ENCODE measurements at places on chromosomes 7 and 10.

DNA sequence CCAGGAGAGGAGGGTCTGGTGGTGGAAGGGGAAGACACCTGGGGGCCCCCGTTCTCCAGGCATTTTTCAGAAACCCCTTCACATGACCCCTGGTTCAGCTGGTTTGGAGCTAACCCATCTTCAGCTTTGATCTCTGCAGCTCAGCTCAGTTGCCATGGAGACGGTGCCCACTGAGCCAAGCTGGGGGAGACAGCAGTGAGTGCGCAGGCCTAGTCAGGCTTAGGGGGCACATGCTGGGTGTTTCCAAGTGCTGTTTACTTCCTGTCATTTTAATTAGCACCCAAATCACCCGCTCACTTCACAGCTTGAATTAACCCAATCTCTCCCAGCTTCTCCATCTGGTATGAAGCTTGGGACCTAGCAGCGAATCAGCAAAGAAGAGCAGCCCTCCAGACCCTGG, 9.0 kb downstream of the SPOCK2 start:
- DNase-seq = peak; percentile 67

- DNase-seq = no peak
Measured at GRCh38 chr7:47460251-47460989, 121.5 kb downstream of the TNS3 start.

DNA sequence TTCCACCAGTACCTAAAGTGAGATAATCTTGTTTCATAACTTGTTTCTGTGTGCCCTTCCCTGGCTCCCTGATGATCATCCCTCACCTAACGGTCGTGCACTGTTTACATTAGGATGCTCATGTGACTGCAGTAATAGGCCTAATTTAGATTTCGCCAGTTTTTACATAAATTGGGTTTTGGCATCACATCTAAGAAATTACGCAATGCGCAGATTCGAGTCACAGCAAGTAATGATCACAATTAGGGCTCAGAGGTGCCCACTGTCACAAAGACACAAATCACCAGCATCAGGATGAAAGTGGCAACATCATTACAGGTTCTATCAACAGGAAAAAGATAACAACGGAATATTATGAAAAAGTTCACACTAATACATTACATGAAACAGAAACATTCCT, 94.7 kb downstream of the LARP4B start:
- DNase-seq = no peak

DNA sequence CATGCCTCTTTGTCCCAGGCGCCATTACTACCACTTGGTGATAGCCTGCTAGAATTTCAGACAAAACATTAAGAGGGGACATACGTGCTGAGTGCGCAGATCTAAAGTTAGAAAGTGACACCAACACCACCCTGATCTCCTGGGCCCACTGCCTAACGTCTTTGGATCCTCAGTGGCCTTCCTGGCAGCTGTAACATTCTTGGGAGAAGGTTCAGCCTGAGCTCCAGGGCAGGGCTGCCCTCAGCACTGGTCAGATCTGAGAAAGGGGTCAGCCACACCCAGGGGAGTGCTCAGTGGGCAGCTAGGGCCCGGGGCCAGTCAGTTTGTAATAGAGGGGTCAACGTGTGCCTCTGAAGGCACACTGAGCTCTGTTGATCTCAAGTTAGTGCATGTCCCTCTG, 48.4 kb downstream of the ZCCHC24 start:
- DNase-seq = no peak

DNA sequence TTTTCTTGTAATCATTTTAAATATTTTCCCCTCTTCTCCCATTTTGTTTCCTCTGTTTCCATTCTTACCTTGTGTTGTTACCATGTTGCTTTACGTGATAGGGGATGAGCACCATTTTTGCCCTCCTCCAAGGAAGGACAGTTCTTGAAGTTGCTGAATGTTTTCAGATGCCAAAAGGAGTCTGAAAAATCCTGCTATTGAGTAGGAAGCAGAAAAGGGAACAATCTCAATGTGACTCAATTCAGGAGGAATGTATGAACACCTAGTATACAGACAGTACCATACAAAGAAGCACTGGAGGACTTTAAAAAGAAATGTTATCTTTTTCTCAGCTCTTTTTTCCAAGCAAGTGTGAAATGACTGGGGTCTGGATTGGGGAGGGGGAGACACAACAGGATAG, 5.1 kb upstream of the NAMPT start:
- no peak for DNase-seq

DNA sequence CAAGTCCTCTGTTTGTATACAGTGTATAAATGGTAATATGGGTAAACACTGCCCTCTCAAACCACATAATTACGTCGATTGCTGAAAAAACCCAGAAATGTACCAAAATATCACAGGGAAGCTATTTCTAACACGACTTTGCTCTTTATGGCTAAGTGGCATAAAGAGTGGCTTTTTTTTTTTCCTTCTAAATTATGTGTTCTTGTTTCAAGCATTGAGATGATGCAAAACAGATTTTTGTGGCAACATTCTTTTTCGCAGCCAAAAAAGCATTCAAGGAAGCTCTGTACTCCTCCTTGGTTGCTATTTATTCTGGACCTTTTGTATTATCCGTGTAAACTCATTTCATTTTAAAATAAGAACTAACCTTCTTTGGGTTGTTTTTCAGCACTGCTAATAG, 138.9 kb downstream of the VTI1A start:
- DNase-seq = no peak

- DNase-seq = no peak
Measured at GRCh38 chr7:155979994-155980393, 167.7 kb upstream of the SHH start.

DNA sequence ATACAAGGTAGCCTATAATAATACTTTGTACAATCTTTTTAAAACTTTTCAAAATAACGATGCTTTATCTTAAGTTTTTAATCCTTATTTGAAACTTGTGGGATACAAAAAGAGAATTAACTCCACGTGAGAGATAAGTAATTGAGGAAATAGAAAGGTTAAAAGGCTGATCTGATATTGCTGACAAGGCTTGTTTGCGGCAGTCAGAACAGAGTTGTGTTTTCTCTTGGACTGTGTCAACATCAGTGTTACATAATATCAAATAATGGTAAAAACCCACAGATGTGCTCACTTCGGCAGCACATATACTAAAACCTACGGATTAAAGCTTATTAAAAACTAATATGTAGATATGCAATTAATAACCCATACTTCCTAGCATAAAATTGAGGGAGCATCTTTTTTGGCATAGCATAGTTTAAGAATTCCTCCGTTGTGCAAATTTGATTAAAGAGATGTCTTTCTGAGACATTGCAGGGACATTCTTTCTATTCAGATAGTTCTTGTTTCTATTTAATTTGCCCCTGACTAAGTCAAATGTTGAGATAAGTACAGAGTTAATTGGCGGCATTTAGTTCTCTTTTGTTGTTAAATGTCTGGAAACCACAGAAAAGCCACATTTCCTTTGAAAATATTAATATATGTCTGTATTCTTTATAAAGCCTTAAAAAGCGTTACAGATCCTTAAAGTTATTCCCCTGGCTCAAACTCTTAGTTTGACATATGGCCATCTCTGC, 63.3 kb downstream of the FAM185A start:
- no peak for DNase-seq

DNA sequence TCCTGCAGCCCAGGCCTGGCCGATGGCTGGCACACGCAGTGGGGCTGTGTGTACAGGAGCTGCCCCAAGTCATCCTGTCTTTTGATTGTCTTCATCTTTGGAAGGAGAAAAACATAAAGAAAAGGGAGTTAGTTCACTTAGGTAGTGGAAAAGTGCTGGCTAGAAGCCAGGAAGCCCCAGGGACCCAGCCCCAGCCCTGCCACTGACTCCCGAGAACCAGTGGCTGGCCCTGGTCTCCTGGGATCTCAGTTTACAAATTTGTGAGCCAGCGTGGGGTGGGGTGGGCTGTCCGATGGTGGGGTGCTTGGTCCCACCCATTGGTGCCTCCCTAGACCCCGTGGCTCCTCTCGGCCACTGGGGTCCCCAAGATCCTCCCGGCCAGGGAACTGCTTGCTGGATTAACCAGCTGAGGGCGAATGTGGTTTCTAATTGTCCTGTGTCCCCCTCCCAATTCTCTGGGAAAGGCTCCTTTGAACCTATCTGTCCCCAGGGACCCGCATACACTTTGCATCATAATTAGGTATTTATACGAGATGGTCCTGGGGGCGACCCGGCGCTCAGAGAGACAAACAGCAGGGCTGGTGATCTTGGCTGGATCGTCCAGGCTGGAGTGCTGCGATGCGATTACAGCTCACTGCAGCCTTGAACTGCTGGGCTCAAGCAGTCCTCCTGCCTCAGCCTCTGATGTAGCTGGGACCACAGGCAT, 16.3 kb upstream of the CHST12 start:
- no peak for DNase-seq

- no peak for DNase-seq
Measured at GRCh38 chr10:60524541-60524940, 134.9 kb upstream of the ANK3 start.

DNA sequence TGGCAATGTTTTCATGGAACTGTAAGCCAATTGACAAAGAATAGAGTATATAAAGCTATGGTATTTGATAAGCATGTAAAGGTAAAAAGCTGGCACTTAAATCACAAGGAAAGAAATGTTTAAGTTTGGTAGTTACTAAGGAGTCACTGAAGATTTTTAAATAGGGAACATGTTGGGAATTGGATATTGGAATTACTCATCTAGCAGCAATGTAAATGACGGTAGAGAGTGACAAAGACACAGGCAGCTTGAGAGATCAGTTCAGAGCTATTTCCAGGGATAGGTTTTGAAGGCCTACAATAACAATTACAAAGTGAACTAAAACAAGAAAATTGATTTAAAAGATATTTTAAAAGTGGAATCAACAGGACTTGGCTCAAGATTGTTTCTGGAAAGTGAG, 36.8 kb downstream of the SP8 start:
- DNase-seq = no peak

GRCh38 chr10:23886355-23886754, 322.6 kb upstream of the KIAA1217 start:
- DNase-seq = no peak

GRCh38 chr10:89458291-89458690, 43.9 kb downstream of the IFIT5 start:
- DNase-seq = no peak

- DNase-seq = no peak
Measured at GRCh38 chr10:96290368-96291133, 13.7 kb upstream of the DNTT start.

DNA sequence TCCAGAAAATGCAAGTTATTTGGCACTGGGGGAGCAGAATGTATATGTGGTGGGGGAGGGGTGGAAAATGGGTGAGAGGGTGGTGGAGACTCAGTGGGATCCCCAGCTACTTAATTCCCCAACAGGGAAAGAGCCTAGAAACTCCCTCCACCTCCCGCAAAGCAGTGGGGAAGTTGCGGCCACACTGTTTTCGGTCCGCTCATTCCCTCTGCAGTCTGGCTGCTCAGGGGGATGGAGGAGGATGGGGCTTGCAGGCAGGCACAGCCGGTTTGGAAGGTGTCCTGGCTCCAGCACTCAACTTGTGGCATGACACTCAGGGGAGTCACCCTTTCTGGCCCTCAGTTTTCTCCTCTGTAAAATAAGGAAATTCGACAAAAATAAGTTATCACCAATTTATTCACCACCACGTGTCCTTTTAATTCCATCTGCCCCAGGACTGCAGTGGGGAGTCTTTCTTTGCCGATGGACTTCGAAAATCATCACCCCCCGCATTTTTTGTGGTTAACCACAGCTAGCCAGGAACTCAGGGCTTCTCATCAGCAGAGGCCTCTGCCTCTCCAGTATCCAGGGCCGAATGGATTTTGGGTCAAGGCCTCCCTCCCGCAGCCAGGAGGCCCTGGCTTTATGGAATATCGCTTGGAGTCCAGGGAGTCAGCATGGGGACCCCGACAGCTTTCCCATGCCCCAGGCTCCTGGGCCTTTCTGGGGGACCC, 1.6 kb upstream of the HTRA1 start:
- no peak for DNase-seq

- DNase-seq = no peak
Measured at GRCh38 chr10:62327885-62328284, 46.3 kb upstream of the ZNF365 start.

GRCh38 chr10:61994405-61995219, 93.1 kb downstream of the ARID5B start:
- DNase-seq = no peak

DNA sequence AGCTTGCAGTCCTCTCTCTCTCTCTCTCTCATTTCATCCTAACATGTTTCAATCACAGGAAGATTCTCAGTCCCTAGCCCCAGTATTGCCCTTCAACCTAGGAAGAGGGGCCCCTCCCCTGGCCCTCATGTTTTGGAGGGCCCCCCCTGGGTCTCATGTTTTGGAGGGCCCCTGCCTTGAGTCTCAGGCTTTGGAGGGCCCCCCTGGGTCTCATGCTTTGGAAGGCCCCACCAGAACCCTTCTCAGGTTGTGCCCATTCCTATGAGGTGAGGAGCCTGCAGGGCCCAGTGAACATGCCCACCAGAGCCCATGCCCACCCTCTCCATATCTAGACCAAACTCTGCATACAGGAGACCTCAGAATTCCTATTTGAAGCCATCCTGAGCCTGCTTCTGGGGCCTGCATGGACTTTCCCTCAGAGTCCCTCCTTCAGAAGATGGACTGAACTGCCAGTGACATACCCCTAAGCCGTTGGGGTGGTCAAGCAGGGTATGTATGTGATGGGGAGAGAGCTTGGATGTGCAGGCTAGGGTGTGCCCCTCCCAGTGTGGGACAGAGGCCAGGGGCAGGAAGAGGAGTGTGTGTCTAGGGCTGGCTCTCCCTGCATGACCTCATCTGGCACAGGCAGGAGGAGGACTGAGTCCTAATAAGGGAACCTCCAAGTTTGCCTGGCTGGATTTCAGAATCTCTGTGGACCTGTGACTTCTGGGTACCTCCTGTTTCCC, 8.1 kb upstream of the VDAC2 start:
- no peak for DNase-seq

- no peak for DNase-seq
Measured at GRCh38 chr7:117158941-117159697, 163.7 kb downstream of the WNT2 start.

GRCh38 chr7:128387216-128388144, 22.3 kb downstream of the IMPDH1 start:
- peak; percentile 96 for DNase-seq

- DNase-seq = no peak
Measured at GRCh38 chr10:86716466-86716865, 40.0 kb upstream of the BMPR1A start.

GRCh38 chr7:89377219-89377618, 581.7 kb upstream of the TEX47 start:
- DNase-seq = no peak
